ENCODE measurements at places on chromosomes 5 and 9.

- no peak for DNase-seq
These were observed 19.2 kb upstream of the TXNDC8 start for GRCh38 chr9:110356639-110357395.

DNA sequence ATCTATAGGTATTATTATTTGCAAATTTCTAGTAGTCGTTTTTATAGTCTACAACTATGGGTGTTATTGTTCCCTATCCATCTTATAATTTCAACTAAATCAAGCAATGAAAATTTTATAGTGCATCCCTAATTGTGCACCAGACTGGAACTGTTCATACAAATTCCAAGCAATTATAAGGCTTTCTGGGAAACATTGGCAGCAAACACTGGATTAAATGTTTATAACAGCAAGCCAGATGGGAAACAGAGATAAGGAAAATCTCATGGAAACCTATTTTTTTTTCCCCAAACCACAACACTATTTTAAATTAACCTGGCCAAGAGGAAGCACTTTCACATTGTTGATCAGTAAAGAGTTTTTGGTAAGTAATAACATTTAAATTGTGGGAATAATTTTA lies 524.3 kb downstream of the RASEF start:
- DNase-seq: no peak

GRCh38 chr9:114311571-114312512 lies 11.1 kb upstream of the ORM1 start:
- DNase-seq: no peak

DNA sequence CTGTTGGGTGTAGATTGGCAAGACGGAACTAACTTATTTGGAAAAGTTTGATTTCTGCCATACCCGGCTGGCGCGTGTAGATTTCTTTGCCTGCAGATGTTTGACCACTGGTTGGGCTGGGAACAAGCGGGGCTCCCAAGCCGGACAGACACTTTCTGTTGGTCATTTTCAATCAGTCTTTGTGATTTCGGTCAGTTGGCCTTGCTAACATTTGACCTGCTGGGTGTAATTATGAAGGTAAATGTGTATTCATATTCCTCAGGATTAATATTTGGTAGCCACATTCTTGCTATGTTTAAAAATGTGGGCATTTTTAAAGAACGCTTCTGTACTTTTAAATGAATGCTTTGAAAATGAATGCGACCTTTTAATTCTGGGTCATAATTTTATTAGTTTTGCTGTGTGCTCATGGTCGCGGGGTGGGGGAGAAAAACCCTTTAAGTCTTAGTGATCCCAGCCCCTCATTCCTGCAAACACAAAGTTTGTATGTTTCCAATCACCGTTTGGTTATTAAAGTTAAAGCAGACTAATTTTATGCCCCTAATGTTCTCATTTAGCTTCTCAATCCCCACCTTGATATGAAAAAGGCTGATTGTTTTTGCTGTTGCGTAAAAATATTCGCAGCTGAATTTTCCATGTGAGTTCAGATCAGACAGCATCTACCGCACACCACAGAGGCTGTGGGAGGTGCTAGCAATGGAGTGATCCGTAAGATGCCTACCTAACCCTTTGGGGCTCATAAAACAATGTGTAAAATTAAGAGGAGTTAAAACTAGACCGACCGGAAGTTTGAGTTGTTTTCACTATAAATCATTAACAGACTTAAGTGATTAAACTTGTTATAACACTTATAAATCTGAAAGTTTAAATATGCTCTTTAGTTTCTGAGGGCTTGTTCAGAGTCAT lies 1.5 kb downstream of the RASGRF2 start:
- DNase-seq: peak; percentile 60

- no peak for DNase-seq
These were observed 36.5 kb downstream of the CACNA1B start for GRCh38 chr9:137913771-137914767.
